ENCODE measurements at places on chromosomes 5 and 9.

DNA sequence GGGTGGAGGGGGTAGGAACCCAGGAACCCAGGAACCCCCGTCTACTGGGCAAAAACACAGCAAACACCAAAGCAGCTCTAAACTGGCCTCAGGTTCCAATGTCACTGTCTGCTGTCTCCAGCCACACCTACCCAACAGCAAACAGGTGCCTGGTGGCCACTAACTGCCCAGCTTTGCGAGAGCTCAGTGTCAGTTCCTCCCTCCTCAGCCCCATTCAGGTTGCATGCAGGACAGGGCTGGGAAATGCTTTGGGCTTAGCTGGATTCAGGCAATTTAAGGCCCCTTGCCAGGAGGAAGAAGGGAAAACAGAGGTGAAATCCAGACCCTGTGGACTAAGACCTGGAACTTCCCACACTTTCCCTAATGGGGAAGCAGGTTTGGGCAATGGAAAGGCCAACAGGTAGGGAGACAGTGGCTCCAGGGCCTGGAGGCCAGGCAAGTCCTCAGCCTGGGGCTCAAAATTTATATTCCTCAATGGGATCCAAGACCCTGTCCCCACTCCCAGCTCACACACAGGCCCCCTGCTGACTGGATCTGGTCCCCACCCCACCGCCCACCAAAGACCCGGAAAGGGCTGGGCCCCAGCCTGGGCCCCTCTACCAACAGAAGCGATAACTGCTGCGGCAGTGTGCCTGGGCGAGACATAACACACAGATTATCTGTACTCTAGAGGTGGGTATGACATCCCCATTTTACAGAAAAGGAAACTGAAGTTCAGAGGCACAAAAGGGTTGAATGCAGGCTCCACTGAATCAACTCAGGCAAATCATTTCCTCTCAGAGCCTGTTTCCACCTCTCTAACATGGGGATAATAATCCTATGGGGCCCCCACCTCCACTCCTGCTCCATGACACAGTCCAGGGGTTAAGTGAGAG is 3.5 kb downstream of the EEIG1 start:
- no peak for DNase-seq

DNA sequence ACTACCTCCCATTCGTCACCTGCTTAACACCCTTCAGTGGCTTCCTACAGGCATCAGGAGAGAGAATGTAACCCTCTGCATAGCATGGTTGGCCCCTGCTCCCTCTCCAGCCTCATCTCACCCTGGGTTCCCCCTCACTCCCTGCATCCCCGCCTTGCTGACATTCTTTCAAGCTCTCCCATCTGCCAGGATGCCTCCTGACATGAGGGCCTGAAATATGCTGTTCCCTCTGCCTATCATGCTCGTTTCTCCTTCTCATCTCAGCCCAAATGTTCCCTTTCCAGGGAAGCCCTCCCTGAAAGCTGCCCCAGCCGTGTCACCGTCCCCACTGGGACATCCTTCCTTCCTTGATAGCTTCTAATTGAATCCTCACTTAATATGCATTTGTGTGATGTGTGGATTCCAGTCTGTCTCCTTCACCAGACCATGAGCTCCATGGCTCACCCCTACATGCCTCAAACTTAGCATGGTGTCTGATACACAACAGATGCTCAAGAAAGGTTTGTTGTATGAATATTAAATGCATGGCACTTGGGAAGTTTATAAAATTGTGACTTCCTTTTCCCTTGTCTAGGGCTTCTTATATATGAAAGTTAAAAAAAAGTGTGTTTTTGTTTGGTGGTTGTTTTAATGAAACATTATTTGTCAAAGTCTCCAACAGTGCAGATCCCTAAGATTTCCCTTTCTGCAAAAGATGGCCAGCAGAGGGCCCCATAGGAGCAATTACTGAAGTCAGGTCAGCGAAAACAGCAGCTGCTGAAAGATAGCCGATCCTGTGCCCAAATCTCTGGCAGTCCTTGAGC is 7.3 kb upstream of the C5orf58 start:
- DNase-seq: peak; percentile 57

DNA sequence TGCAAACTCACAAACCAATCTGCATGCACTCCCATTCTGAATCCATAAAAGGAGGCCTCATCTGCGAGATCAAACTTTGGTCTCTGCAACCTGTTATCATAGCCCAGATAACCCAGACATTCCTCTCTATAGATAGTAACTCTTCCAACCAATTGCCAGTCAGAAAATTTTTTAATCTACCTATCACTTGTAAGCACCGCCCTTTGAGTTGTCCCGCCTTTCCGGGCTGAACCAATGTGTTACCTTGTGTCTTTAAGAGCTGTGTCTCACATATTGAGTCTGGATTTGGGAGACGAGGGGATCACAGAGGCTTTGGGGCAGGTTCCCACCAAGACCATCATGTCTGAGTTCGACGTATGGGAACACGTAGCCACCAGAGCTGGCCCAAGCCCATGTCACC is 91.1 kb upstream of the PPP1R26 start:
- no peak for DNase-seq

- DNase-seq: no peak
Observed at GRCh38 chr5:88254320-88254719, 14.3 kb downstream of the TMEM161B start.

DNA sequence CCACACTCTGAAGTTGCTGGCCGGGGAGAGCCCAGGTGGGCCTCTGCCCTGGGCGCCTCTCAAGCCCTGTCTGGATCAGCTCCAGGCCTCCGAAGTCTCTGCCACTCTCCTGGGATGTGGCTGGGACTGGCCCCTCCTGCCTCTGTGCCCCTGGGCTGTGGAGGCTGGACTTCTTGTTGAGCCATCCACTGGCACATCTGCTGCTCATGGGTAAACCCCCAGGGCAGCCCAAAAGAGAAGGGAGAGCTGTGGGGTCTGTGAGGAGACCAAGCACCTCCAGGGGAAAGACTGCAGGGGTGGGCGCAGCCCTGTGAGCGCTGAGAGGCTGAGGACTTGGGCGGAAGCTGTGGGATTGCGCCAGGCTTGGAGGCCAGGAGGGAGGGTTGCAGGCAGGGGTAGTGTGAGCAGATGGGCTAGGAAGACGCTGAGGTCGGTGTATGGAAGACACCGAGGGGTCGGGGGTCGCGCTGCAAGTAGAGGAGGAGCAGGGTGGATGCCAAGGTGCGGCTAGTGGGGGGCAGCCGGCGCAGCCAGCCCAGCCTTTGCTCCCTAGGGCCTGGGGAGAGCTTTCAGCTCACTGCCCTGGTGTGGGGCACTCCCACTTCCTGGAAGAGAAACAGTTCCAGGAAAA is 118.1 kb downstream of the WNK2 start:
- DNase-seq: no peak

GRCh38 chr5:14436801-14437542 is 144.6 kb upstream of the OTULINL start:
- no peak for DNase-seq

GRCh38 chr5:119011186-119011585 is 22.8 kb upstream of the DTWD2 start:
- DNase-seq: no peak

DNA sequence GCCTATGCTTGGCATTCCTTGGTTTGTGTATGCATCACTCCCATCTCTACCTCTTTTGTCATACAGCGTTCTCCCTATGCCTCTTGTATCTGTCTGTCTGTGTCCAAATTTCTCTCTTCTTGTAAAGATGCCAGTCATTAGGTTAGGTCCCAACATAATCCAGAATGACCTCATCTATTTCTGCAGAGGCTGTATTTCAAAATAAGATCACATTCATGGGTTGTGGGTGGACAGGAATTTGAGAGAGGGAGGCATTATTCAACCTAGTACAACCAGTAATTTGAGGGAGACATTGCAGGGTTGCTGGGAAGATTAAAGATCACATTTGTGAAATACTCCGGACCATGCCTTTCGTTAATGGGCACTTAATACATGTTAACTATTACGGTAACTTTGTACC is 155.0 kb downstream of the MAN2A1 start:
- DNase-seq: no peak

DNA sequence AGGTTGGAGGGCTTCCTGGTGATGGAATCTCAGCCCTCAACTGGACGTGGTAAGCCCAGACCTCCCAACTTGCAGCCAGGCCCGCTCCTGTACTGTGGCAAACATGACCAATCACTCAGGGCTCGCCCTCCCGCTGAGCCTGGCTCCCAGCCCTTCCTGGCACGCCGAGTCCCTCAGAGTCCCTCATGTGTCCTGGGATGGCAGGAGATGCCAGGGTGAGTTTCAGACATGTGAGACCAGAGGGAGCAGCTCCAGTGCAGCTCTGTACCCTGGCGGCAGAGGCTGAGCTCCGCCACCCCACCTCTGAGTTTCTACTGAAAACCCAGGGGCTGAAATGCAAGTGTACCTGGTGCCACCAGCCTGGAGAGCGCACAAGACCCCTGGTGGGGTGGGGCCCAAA is 42.0 kb upstream of the RXRA start:
- DNase-seq: no peak

GRCh38 chr5:14450018-14450524 is 131.5 kb upstream of the OTULINL start:
- no peak for DNase-seq

DNA sequence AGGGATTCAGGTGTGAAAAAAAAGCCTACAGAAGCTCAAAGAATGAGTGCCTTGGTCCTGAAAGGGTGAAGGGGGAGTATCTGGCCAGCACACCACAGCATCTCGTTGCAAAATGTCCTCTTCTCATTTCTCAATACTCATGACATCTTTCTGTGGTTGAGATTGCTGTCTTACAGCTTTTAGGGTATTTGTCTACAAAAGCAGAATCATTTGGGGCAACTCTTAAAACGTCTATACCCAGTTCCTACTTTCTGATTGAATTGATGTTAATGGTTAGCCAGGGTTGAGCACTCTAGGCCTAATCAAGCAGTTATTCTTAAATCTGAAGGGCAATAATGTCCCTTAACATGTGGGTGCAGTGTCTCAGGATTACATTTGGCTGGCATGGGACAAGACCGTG is 21.2 kb upstream of the PCSK5 start:
- no peak for DNase-seq

GRCh38 chr5:122565331-122565730 is 209.5 kb upstream of the SNX2 start:
- DNase-seq: no peak

DNA sequence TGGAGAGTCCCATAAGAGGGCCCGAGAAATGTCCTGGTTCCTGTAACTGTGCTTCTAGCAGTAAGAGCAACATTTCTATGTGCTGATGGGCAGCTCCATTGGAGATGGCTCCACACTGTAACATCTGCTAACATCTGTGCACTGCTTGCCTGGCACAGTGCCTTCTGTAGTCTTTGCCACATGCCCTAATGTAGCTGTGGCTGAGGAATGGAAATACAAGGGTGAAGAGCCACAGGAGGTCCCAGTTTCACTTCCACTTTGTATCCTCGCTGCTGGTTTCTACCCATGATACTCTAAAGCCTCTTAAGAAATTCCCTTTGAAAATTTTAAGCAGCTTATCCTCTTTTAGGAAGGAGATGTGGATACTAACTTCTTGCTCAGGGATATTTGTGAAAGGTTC is 97.4 kb downstream of the HOMER1 start:
- DNase-seq: no peak

- DNase-seq: no peak
Observed at GRCh38 chr5:55230086-55230629, 3.0 kb upstream of the MCIDAS start.

GRCh38 chr5:166013415-166013814 is 2278.0 kb upstream of the WWC1 start:
- no peak for DNase-seq

DNA sequence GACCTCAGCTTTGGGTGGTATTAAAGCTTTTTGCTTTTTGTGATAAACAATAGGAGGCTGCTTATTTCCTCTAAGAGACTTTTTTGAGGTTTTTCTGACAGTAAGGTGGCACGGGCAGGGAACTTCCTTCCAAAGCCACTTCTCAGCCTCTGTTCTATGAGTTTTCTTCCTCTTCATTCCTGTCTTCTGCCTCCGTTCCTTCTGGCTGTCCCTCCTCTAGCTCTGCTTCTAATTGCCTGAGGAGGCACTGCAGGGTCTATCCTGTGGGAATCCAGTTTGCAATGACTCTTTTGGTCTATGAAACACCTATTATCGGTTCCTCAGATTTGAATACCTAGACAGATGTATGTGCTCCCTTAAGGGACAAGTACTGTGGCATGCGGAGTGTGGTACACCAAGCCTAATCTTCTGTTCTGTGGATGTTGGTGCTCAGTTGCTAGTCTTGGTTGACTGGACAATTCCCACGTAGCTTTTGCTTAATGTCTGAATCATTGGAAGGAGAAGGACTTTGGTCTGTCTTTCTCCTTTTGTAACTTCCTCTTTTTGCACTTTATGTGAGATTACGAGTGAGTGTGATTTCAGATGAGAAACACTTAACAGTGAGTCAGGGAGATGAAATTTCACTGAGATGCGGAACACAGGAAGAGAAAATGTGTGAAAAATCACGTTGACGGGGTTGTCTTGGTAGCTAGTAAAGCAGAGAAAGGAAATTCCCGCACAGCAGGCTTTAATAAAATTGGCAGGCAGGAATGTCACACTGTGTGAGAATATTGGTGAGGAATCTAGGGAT is 305.2 kb downstream of the EFNA5 start:
- no peak for DNase-seq

- no peak for DNase-seq
Observed at GRCh38 chr9:108113596-108113995, 624.0 kb upstream of the KLF4 start.
